ENCODE measurements at places on chromosomes 7 and 10.

DNA sequence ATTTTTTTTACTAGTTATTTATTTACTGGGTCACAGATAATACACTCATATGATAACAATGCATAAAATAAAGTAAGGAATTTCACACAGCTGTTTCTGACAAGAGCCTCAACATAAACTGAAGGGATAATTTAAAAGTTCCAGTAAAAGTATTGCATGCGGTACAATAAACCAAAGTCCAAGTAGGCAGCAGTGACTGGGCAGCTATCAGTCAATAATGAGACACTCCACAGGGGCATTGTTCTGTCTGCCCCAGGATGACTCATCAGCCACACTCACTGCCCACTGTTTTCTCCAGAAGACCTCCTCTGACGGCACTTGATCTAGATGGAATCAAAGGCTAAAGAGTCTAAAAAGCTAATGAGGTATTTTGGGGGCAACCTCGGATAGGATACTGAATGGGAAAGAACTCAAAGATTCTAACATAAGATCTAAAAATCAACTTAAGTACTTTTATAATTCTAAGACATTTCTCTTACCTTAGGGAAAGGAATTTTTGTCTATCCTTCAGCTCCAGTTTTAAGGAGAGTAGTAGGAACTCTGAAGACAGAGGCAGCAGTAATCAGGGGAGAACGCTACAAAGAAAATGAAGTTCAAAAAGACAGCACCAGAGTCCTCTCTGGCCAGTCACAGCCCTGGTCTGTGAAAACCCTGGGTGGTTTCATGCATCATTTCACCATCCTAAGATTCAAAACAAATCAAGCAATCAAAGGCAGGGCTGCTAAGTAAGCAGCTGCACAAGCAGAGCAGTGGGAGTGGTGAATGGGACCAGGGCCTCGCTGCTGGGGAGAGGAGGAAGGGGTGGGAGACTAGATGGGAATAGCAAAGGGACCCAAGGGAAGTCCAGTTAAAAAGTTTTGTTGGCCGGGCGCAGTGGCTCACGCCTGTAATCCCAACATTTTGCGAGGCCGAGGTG, 175.1 kb downstream of the AVL9 start:
- DNase-seq: no peak

GRCh38 chr10:79255007-79255507, 92.2 kb upstream of the PPIF start:
- DNase-seq: no peak

- no peak for DNase-seq
Observed at GRCh38 chr7:112080441-112080840, 125.8 kb downstream of the DOCK4 start.

- DNase-seq: peak; percentile 63
Observed at GRCh38 chr7:107167483-107168232, 1.1 kb upstream of the HBP1 start.

GRCh38 chr10:46544989-46545791, 11.3 kb downstream of the GPRIN2 start:
- DNase-seq: no peak

DNA sequence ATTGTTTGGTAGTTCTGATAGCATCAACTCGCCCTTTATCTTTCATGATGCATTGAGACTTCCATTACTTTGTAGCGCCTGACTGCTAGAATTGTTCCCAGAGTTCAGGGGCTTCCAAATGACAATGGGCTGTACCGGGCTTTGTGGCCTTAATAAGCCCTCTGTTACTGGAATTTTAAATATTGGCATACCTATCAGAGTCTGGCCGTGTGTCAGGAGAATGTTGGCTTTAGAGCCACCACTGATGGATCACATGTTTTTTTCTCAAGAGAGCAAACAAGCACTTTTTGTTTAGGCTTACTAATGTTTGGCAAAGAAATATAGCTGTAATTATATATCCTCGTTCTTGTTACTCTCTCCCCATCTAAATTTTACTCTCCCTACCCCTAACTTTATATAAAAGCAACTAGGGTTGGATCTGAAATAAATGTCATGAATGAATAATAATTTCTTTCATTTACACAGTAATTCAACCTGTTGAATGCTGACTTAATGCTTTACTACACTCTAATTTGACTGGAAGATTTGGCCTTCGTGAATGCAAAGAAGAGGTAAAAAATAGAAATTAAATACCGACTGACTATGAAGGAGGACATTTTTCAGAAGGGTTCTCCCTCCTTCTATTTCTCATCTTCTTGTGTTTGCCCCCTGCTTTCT, 396.7 kb downstream of the AUTS2 start:
- no peak for DNase-seq

DNA sequence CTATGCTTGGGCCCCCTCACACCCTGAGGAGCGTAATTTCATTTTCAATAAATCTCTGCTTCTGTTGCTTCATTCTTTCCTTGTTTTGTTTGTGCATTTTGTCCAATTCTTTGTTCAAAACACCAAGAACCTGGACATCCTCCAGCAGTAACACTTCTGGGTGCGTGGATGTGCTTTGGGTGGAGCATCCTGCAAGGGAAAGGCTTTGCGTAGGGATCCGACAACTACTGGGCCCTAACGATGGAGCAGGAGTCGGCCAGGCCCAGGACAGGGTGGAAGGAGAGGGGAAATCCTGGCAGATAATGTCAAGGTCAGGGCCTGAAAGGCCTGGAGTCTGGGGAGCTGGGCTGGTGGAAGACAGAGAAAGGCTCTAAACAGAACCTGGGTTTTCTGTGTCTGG, 231.8 kb downstream of the ADAM12 start:
- DNase-seq: no peak

DNA sequence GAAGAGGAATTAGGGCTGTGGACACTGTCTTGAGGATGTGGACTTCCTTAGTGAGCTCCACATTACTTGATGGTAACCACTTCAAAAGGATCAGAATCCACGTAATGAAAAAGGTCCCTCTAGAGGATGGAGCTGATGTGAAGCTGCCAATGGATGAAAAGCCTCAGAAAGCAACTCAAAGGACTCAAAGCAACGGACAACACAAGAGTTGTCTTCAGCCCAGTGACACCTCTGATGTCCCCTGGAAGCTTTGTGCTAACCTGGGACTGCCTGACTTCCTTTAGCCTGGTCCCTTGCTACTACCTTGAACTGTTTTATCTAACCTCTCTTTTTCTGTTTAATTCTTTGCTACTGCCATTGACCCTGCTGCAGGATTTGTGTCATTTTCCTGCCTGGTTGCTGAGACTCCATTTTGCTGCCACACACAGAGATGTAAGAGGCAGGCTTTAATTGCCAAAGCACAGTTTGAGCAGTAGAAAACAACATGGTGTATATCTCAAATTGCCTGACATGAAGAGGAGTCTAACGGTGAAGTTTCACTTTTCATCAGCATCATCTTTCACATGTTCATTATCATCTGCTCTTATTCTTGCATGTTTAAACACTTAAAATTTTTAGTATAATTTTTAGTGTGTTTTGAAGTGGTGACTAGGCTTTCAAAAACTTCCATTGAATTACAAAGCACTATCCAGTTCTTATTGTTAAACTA, 11.1 kb upstream of the SGCE start:
- DNase-seq: no peak

- no peak for DNase-seq
Observed at GRCh38 chr7:69961436-69961835, 363.2 kb downstream of the AUTS2 start.

Measured in T-helper 9 cell (primary cell).